ENCODE measurements at places on chromosomes 7 and 10.

GRCh38 chr10:114663626-114664025 is 5.6 kb upstream of the ABLIM1 start:
- H3K27ac ChIP-seq, result no peak overlapping the region
- H3K36me3 ChIP-seq, result no peaks in the 10 kb centered on the region
- H3K4me1 ChIP-seq, result no peaks in the 10 kb centered on the region
- DNase-seq, result no peak
- H3K27me3 ChIP-seq, result peaks cover 29% of the 10 kb centered on the region

- H3K4me1 ChIP-seq, result peaks cover 56% of the 10 kb centered on the region
- no peak for DNase-seq
- no peak overlapping the region for H3K27ac ChIP-seq
- no peaks in the 10 kb centered on the region for H3K27me3 ChIP-seq
- no peak overlapping the region for H3K4me3 ChIP-seq
These were observed 114.8 kb upstream of the ARID5B start for GRCh38 chr10:61786728-61787127.

- no peak overlapping the region for H3K27ac ChIP-seq
- H3K4me1 ChIP-seq, result no peaks in the 10 kb centered on the region
- DNase-seq, result no peak
- H3K36me3 ChIP-seq, result no peaks in the 10 kb centered on the region
- H3K4me3 ChIP-seq, result no peak overlapping the region
- peaks cover 41% of the 10 kb centered on the region for H3K27me3 ChIP-seq
These were observed 5.3 kb downstream of the PPP1R3C start for GRCh38 chr10:91627344-91628102.

GRCh38 chr10:112365014-112365432 is 8.9 kb upstream of the ACSL5 start:
- DNase-seq, result no peak
- peaks cover 8% of the 10 kb centered on the region for H3K4me1 ChIP-seq
- H3K27ac ChIP-seq, result no peak overlapping the region
- no peaks in the 10 kb centered on the region for H3K36me3 ChIP-seq
- H3K27me3 ChIP-seq, result peaks cover 8% of the 10 kb centered on the region

Measured in activated T-helper 2 cell treated with anti-CD3 and anti-CD28 coated beads, Interferon-gamma antibody, Interleukin-2, Interleukin-4, amounts not matched to agents 10 μg/mL and 5 μg/mL and 100 μg/mL, durations not matched to agents 14 hours and 24 hours and 36 hours (primary cell).